Stimulated activated CD4-positive, alpha-beta T cell treated with anti-CD3 and anti-CD28 coated beads, Interleukin-15, amount 100 ng/mL, for 1 hour (primary cell): ENCODE measurements at places on chromosomes 7 and 10.

- no peak for DNase-seq
These were observed 229.2 kb downstream of the RPS24 start for GRCh38 chr10:78262860-78263259.

DNA sequence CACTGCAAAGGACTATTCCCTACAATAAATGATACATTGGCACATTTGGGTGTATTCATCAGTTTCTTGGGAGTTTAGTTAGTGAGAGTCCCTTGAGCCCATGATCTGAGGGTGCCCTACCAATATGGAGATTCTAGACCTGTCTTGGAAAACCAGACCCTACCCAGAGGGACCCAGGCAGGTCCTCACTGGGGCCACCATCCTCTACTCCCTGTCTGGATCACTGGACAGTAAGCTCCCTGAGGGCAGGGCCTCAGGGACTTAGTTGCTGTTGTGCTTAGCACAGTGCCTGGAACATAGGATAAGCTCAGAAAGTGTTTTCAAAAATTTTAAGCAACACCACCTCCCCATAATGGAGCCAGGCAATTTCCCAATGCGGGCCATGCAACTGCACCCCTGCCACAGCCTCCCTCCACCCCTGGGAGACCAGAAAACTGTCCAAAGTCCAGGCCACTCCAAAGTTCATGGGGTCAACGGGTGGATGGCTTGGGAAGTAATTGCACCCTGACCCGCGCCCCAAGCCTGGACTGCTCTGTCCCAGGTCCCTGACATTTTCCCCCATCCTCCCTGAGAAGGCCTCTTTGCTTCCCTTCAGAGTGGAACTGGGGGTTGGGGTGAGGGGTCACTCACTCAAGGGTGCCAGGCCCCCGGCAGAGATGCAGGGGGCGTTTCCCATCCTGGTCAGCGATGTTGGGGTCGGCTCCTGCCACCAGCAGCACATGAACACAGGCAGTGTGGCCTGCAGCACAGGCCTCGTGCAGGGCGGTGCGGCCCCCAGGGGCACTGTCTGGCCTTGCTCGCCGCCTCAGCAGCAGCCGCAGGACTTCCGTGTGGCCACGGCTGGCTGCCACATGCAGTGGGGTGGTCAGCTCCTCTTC is 1.0 kb downstream of the ASB10 start:
- no peak for DNase-seq

- no peak for DNase-seq
These were observed 44.8 kb upstream of the FAM133B start for GRCh38 chr7:92634924-92635519.

DNA sequence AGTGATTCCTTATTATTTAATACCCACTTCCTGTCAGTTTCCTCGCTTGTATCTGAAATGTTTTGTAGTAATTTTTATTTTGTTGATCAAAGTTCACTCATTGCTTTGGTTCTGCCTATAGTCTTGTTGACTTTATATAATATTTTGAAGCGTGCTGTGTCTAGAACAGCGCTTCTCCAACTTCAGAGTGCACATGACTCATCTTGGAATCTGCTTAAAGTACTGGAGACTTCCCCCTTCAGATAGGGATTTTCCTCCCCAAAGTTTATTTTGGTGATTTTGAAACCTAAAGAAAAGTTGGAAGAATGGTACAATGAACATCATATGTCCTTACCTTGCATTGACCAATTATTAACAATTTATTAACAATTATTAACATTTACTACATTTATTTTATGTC is 5.8 kb downstream of the COMTD1 start:
- DNase-seq: no peak

DNA sequence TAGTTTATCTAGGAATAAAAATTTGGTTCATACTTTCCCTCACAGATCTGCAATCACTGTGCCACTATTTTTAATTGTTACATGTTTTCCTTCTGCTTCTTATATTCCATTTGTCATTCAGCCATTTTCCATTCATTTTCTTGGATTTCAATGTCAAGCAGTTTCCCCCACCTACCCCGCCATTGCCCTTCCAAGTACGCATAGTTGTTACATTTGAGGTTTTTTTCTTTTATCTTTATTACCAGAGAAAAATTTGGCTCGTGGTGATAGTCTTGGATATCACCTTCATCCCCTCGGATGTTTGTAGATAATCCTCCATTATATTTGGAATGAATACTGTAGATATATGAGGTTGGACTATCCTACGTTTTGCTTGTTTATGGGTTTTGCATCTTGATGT is 159.7 kb downstream of the CRPPA start:
- no peak for DNase-seq

GRCh38 chr7:105017657-105018365 is 3.8 kb downstream of the KMT2E start:
- no peak for DNase-seq

DNA sequence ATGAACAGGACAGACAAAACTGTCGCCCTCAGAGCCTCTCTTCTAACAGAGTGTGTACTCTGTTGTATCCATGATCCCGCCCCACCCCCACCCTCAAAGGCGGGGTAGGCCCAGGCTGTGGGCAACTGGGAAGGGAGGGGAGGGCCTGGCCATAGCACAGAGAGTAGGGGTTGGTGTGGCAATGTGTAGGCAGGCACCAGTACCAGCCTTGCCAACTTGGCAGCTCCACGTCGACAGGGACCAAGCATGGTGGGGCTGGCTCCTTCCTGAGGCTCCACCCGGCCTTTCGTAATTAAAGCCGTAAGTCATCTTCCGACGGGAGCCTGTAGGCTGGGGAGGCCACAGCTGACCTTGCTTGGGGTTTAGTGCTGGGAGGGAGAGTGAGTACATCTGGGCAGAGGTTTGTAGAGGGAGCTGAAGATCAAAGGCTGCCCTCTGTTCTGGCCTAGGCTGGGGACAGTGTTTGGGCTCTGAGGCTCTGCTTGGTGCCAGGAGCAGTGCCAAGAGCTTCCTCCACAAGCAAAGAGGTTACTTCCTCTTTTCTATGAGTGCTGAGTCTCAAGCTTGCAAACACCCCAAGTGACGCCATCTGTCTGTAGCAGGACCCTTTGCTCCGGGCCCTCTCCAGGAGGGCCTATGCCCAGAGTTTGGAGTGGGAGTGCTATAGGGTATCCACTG is 121.6 kb downstream of the C10orf105 start:
- no peak for DNase-seq

DNA sequence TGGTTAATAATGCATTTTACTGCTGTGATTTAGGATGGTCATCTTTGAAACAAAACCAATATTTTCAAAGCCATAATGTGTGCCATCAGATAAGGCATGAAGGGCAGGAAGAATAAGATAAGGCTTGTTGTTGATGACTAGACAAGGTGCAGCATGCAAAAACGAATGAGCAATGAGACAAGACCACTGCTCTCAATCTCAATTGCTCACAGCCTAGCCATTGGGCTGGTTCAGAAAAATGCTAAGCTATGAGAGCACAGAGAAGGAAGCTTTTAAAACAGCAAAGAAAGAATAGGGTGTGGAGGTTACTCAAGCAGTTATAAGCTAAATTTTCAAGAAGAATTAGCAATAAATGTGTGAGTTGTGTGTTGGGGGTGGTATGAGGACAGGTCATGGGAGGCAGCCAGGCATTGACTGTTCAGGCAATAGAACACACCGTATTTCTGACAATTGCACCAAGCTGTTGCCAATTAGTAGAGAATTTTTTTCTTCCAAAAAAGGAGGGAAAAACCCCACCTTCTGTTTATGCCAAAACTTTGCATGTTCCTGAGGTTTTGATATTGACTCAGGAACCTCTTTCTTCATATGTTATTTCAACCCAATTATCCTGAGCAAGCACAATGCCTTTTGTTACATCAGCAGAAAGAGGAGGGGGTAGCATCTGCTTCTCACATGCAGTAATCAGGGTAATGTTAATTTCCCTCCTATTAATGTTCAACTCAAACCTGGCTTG is 276.5 kb downstream of the HDAC9 start:
- no peak for DNase-seq

DNA sequence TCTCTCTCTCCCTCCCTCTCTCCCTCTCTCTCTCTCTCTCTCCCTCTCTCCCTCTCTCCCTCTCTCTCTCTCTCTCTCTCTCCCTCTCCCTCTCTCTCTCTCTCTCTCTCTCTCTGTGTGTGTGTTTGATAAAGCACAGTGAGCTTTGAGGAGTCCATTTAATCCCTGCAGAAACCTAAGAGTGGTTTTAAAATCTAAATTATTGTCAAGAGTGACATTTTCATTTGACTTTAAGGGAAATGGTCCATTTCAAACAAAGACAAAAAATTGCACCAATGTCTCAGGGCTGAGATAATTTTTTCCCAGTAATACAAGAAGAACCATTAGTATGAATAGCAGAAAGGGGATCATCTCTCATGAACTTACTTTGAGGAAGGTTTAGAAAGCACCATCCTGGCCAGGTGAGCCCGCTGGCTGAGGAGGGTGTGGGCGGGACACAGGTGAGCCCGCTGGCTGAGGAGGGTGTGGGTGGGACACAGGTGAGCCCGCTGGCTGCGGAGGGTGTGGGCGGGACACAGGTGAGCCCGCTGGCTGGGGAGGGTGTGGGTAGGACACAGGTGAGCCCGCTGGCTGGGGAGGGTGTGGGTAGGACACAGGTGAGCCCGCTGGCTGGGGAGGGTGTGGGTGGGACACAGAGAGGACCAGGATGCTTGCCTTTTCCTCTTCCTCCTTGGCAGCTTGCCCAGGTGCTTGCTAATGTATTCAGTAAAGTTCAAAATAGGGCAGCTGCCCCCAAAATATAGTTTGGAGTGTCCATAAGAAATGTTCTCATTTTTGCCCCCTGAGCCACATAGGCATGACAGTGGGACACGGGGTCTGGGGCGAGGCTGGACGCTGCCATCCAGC is 125.0 kb downstream of the DNAJB6 start:
- no peak for DNase-seq

GRCh38 chr10:25678666-25679065 is 255.4 kb upstream of the MYO3A start:
- DNase-seq: no peak

DNA sequence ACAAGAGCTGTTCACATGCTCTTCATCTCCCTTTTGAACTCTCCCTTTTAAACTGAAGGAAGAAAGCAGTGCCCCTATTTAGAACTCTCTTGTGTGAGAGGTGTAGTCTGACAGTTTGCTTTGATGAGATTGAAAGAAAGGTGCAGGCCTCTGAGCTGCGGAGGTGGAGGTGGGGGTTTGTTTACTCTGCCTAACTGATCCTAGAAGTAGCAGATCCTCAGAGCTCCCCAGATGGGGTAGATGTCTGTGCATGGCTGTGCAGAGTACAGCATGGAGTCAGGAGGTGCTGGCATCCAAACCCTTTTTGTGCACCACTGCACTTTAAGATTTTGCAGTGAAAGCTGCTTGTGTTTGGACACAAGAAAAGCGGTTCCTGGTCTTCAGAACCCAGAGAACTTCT is 58.3 kb downstream of the MINDY4 start:
- no peak for DNase-seq

DNA sequence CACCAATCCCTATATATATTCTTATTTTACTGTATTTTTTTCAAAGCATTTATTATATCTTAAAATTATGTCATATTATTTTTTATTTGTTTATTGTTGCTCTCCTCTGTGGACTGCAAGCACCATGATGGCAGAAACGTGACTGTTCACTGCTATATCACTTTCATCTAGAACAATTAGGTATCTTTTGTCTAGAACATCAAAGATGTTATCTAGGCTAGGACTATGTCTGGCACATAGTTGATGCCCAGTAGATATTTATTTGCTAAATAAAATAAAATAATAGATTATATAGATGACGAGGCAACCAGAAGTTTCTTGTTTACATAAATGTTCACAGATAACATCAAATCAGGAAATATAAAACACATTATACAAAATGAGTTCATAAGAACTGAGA is 12.4 kb upstream of the GPR158 start:
- DNase-seq: no peak

DNA sequence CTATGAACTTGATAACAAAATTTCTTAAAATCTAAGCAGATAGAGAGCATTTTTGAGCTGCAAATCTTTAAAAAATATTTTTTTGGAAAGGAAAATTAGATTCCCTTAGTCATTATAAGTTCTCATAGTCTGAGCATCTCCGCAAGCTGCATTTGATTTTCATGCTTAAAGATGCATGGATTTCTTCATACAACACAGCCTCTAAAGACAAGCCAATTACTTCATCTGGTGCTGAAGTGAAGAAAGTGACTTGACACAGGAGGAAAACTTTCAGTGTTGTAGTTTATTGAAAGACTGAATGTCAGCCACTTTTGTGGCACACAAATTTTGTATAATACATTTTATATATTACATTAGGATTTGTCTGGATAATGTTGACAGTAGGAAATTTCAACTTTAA is 22.5 kb downstream of the SEMA3D start:
- DNase-seq: no peak

DNA sequence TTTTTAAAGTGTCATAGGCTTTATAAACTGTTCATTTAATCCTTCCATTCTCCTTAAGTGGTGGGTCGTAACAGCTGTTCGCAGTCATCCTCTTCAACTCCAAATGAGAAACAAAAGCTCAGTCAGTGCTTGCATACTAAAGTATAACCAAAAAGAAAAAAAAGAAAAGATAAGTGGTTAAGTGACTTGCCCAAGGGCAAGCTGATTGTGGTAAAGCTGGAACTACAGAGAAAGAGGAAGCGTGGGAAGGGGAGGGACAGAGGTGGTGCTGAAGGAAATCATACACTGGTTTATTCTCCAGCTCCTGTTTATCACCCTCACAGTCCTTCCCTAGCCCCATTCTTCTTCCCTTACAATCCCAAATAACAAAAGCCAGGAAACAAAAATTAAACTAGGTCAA is 29.6 kb downstream of the IDE start:
- no peak for DNase-seq

DNA sequence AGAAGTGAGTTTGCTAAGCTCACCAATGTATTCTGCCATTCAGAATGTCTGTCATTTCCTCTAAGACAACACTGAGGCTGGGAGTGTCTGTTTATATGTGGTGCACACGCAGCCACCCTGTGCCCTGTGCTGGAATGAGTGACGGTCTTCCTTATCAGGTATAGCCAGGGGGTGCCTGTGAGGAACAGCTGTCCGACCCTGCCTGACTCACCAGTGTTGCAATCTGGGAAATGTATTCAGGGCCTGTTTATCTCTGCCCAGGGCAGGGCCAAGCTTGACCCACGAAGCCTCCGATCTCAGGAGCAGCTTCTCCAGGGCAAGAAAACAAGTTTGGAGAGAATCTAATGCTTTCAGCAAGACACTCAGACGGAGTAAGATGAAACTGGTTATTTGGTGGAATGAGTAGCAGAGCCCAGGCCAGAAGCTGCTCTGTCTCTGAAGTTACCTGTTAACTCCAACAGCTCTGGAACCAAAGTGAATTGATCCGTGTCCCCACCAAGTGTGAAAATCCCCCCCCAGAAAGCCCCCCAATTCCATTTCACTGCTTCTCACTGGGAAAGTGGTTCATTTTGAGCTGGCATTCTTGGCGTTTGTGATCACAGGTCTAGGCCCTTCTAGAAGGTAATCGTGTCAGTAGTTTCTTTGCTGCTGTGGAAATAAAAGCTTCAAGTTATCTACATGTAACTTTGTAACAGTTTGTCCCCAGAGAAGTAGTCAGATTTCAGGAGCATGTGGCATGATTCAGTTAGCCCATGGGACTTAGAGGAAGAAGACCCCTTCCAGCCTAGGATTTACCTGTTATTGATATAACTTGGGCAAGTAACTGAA is 6.1 kb upstream of the UBE2H start:
- no peak for DNase-seq
